ENCODE measurements at places on chromosomes 4 and X. TPM values are rescaled to one million over a fixed set of nuclear protein-coding genes. Genes with fewer than 3 reads are reported as not detected.

Gene TCEAL3
- total RNA-seq: 3.9 TPM

GRCh38 chr4:96526625-96527024 lies 686.7 kb downstream of the PDHA2 start:
- H3K36me3 ChIP-seq: no peaks in the 10 kb centered on the region
- no peaks in the 10 kb centered on the region for H3K4me1 ChIP-seq
- no peaks in the 10 kb centered on the region for H3K27me3 ChIP-seq
- no peak overlapping the region for H3K27ac ChIP-seq
- no peak for DNase-seq

DNA sequence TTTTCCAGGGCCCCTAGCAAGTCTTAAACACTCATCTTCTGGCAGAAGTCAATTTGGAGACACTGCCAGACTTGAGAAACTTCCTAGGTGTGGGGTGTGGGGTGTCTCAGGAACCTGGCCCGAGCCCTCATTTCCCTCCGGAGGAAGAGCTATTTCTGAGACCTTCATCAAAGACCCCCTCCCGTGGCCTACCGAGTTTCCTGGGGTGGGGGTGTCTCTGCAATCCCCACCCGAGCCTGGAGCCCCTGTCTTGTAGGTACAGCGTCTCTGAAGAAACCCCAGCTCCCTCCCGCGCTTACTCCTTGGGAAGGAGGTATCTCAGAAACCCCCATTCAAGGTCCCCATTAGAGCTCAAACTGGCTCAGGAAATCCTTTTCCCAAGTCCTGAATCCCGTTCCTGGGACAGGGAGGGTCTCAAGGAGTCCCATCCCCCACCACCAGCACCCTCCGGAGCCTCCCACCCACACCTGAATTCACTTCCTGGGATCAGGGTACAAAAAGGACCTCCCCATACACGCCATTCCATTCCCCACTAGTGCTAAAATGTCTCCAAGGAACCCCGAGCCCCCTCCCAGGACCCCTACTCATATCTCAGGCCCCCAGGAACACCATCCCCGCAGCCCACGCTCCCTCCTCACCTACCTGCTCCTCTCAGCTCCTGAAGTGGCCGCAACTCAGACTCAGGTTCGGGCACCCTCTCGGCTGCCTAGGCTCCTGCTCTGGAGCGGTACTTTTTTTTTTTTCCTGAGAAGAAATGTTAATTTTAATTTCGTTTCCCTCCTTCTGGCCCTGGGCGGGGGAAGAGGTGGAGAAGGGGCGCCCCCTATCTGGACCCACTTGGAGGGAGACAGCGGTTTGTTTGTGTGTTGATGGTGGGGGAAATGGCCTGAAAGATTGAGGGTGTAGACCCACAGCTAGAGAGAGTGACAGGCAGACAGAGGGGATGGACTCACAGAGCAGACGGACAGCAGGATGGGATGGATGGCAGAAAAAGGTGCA lies 1.1 kb downstream of the SLC38A5 start:
- H3K4me1 ChIP-seq: peaks cover 13% of the 10 kb centered on the region
- peak overlapping the region; percentile 72 for H3K27ac ChIP-seq
- no peaks in the 10 kb centered on the region for H3K36me3 ChIP-seq
- H3K27me3 ChIP-seq: no peaks in the 10 kb centered on the region
- peak; percentile 13 for DNase-seq
- H3K4me3 ChIP-seq: peak overlapping the region; percentile 74

DNA sequence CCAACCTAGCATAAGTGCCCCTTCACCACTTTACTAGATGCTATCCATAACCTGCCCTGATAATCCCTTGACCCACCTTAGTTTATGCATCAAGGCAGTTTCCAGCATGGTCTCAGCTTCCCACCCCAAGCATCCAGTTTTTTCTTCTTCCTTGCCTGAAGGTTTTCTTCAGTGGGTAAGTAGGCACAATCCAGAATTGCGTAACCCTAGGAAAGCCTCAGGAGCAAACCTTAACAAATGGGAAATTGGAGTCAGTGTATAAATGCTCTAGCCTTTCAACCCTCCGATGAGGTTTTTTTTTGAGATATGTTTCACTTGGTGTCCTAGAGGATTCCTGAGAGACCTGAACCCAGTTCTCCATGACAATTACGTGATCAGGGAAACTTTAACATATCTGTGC lies 614.0 kb upstream of the BOD1L1 start:
- H3K27ac ChIP-seq: no peak overlapping the region
- no peak for DNase-seq
- no peaks in the 10 kb centered on the region for H3K4me1 ChIP-seq
- no peaks in the 10 kb centered on the region for H3K36me3 ChIP-seq
- H3K4me3 ChIP-seq: no peak overlapping the region

DNA sequence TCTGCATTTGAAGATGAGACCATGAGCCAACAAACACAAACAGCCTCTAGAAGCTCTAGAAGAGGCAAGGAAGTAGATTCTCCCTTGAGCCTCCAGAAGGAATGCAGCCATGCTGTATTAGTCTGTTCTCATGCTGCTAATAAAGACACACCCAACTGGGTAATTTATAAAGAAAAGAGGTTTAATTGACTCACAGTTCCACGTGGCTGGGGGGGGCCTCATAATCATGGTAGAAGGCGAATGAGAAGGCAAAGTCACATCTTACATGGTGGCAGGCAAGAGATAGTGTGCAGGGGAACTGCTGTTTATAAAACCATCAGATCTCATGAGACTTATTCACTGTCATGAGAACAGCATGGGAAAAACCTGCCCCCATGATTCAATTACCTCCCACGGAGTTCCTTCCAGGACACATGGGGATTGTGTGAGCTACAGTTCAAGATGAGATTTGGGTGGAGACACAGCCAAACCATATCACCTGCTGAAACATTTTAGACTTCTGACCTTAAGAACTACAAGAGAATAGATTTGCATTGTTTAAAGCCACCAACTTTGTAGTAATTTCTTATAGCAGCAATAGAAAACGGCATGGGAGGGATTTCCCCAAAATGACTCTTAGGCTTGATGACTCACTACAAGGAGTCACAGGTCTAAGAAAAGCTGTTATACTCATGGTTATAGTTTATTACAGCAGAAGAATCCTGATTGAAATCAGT lies 284.4 kb upstream of the SFRP2 start:
- H3K36me3 ChIP-seq: no peaks in the 10 kb centered on the region
- H3K27ac ChIP-seq: no peak overlapping the region
- no peak for DNase-seq
- no peak overlapping the region for H3K4me3 ChIP-seq
- no peaks in the 10 kb centered on the region for H3K4me1 ChIP-seq
- H3K27me3 ChIP-seq: no peaks in the 10 kb centered on the region

Gene DMD
- total RNA-seq: 0.40 TPM

DNA sequence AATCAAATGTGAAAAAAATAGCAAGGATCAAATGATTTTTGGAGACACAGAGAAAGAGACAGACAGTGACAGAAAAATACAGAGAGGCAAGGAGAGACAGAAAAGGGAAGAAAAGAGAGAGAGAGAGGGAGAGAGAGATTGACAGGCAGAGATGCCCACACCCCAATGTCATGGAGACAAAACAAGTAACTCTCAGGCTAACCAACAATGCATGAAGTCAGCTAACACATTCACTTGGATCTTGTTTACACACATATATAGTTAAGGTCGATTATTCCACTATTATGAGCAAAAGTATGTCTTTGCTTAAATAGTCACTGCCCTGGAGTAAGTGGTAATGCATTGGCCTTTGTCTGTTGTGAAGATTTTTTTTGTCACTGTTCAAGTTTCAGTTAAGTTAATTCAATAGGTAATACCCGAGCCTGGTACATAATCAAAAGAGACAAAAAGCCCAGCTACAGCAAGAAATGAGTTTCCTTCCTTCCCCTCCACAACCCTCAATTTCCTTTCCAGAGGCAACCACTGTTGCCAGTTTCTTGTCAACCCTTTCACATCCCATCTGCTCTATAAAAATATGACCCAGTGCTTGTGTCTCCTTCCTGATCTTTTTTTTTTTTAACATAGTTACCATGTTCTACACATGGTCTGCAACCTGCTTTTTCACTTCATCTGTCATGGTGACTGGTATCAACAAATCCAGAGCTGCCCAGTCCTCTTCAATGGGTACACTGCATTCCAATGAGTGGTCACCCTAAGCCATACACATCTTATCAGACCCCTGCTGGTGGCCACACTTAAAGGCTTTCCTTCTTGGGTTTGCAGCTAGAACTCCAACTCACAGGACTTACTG lies 52.1 kb downstream of the PROM1 start:
- DNase-seq: no peak
- H3K4me1 ChIP-seq: no peaks in the 10 kb centered on the region
- H3K4me3 ChIP-seq: no peak overlapping the region
- H3K27ac ChIP-seq: no peak overlapping the region
- no peaks in the 10 kb centered on the region for H3K36me3 ChIP-seq

DNA sequence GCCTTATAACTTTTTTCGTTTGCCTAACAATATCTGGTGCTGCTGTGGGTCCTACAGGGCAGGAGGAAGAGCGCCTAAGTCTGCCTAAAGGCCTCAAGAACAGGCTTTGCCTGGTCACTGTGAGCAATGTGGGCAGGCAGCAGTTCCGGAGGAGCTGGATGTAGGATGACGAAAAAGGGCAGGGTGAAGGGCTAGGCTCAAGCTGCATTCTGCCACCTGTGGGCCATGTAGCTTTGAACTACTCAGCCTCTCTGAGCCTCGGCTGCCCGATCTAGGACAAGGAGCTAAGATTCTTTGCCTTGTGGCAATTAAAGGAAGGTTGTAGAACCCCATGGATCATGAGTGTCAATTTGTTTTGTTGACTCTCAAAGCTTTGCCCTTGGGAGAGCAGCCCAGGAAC lies 57.1 kb upstream of the MAMLD1 start:
- no peaks in the 10 kb centered on the region for H3K27me3 ChIP-seq
- no peaks in the 10 kb centered on the region for H3K36me3 ChIP-seq
- DNase-seq: no peak
- no peak overlapping the region for H3K4me3 ChIP-seq
- H3K4me1 ChIP-seq: no peaks in the 10 kb centered on the region

DNA sequence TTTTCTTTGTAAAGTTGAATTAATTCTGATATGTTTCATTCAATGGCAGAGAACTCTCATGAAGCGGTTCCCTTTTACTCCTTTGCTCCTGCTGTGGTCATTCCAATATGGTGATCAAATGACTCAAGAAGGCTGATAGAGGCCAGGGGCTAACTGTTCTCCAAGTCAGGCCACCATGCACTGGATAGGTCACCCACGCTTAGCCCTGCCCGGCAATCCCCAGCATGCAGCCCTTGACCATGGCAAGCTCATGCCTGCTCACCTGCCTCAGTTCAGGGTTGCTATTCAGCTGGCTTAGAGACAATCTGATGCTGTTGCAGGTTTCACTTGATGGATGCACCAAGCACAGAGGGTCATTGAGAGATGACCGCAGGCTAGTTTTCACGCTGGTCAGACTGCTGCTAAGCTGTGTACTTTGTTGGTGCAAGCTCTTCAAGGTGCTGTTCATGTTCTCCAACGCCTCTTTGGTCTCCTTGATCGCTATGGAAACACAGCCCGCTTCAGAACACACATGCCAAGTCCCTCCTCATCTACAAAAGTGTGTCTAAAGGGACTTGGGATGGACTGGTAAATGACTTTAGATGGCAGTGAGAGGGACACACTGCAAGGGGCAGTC lies 55.2 kb upstream of the FGFBP2 start:
- H3K4me3 ChIP-seq: no peak overlapping the region
- no peak for DNase-seq
- no peak overlapping the region for H3K27ac ChIP-seq
- no peaks in the 10 kb centered on the region for H3K36me3 ChIP-seq

DNA sequence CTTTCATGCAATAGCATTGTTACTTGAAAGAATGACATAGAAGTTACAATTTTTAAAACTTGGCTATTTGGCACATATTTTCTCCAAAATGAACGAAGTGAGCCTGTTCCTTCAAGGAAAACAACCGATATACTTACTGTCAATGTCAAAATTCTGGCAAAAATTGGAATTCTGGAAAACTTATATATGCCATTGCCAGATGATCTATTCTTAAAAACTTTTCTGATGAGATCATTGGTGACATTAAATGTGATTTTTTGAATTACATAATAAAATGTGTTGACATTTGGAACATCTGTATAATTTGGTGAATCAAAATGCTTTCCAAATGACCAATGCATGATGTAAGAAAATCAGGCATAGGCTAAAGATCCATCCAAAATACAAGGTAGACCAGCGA lies 209.0 kb downstream of the SCFD2 start:
- H3K36me3 ChIP-seq: no peaks in the 10 kb centered on the region
- no peak overlapping the region for H3K4me3 ChIP-seq
- no peaks in the 10 kb centered on the region for H3K4me1 ChIP-seq
- DNase-seq: no peak
- H3K27ac ChIP-seq: no peak overlapping the region

- H3K27ac ChIP-seq: no peak overlapping the region
- DNase-seq: no peak
- H3K4me3 ChIP-seq: no peak overlapping the region
- H3K4me1 ChIP-seq: no peaks in the 10 kb centered on the region
- no peaks in the 10 kb centered on the region for H3K36me3 ChIP-seq
Observed at GRCh38 chr4:59966758-59967157, 1233.4 kb upstream of the ADGRL3 start.

GRCh38 chr4:100081491-100081890 lies 108.8 kb downstream of the DDIT4L start:
- no peaks in the 10 kb centered on the region for H3K36me3 ChIP-seq
- H3K27ac ChIP-seq: no peak overlapping the region
- no peaks in the 10 kb centered on the region for H3K27me3 ChIP-seq
- H3K4me1 ChIP-seq: no peaks in the 10 kb centered on the region

Gene C4orf36
- not detected for total RNA-seq

Gene AMBN
- total RNA-seq: not detected

Gene BEX5
- total RNA-seq: 1.5 TPM

DNA sequence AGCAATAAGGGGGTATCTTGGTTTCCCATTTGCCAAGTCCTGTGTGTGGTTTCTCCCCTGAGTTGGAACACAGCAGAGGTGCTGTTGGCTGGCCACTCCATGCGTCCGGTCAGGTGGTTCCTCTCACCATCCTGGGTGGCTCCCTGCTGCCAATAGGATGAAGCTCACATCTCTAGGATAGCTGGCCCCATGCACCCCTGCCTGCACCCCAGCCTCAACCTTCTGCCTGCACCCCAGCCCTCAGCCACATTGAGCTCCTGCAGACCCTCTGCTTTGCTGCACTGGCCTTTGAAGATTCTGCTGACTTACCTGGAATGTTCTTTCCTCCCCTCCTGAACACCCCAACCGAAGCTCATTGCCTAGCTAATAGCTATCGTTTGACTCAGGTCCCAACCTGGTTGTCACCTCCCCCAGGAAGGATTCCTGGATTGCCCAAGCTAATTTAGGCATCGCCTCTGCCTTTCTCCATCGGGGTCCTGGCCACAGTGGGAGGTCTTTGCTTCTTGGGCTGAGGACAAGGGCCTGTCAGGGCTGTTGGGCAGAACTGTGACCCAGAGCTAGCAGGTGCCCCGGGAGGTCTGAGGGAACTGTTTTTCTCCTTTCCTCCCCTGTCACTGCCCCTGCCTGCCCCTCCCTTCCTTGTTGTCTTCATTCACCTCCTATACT lies 36.6 kb upstream of the GRPEL1 start:
- no peaks in the 10 kb centered on the region for H3K27me3 ChIP-seq
- no peaks in the 10 kb centered on the region for H3K36me3 ChIP-seq
- peaks cover 18% of the 10 kb centered on the region for H3K4me1 ChIP-seq
- DNase-seq: no peak

GRCh38 chrX:45622538-45622937 lies 421.9 kb upstream of the DIPK2B start:
- no peak overlapping the region for H3K4me3 ChIP-seq
- H3K27ac ChIP-seq: no peak overlapping the region
- no peaks in the 10 kb centered on the region for H3K27me3 ChIP-seq
- no peaks in the 10 kb centered on the region for H3K36me3 ChIP-seq
- no peaks in the 10 kb centered on the region for H3K4me1 ChIP-seq
- DNase-seq: no peak

Gene HMGN5
- 1.2 TPM for total RNA-seq

All from CD8-positive, alpha-beta memory T cell (primary cell).